ENCODE measurements at places on chromosomes 3 and 15. TPM values are rescaled to one million over a fixed set of nuclear protein-coding genes. Genes with fewer than 3 reads are reported as not detected.

- peaks cover 24% of the 10 kb centered on the region for H3K27me3 ChIP-seq
- H3K4me1 ChIP-seq: peaks cover 20% of the 10 kb centered on the region
- DNase-seq: no peak
- no peak overlapping the region for H3K4me3 ChIP-seq
- no peak overlapping the region for H3K27ac ChIP-seq
- H3K36me3 ChIP-seq: no peaks in the 10 kb centered on the region
These were observed 6.5 kb upstream of the USP3 start for GRCh38 chr15:63497642-63498467.

DNA sequence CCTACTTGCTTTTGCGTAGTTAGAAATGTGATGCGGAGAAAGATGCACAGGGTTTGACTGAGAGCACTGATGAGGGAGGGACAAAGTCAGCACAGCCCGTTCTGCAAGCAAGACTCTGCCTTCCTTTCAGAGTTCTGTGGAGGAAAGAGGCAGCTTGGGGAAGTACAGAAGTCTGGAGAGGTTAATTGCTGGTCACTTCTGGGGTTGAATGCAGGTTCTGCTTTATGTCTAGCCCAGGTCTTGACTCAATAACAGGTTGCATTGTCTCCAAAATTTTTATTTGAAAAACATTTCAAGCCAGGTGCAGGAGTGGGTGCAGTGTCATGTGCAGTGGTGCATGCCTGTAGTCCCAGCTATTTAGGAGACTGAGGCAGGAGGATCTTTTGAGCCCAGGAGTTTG lies 461.7 kb downstream of the NR2F2 start:
- no peak for DNase-seq
- H3K27ac ChIP-seq: no peak overlapping the region

GRCh38 chr3:32216172-32216783 lies 22.2 kb upstream of the CMTM8 start:
- H3K4me1 ChIP-seq: peaks cover 39% of the 10 kb centered on the region
- H3K27ac ChIP-seq: peak overlapping the region; percentile 93
- DNase-seq: peak; percentile 56
- H3K4me3 ChIP-seq: peak overlapping the region; percentile 59

GRCh38 chr3:186806089-186807055 lies at the start of gene RFC4:
Gene RFC4 (minus strand): TSS chr3:186806482. CDS start chr3:186804713, 1,769 bp downstream.
- H3K27me3 ChIP-seq: no peaks in the 10 kb centered on the region
- H3K27ac ChIP-seq: peak within 1 kb of the TSS; percentile 95
- H3K4me3 ChIP-seq: peak within 1 kb of the TSS; percentile 94
- H3K36me3 ChIP-seq: peaks cover 3% of the 10 kb centered on the region

GRCh38 chr3:128280481-128281052 lies 127.3 kb downstream of the EEFSEC start:
- DNase-seq: no peak
- no peak overlapping the region for H3K4me3 ChIP-seq
- H3K27me3 ChIP-seq: peaks cover 20% of the 10 kb centered on the region
- no peaks in the 10 kb centered on the region for H3K36me3 ChIP-seq
- peaks cover 17% of the 10 kb centered on the region for H3K4me1 ChIP-seq

DNA sequence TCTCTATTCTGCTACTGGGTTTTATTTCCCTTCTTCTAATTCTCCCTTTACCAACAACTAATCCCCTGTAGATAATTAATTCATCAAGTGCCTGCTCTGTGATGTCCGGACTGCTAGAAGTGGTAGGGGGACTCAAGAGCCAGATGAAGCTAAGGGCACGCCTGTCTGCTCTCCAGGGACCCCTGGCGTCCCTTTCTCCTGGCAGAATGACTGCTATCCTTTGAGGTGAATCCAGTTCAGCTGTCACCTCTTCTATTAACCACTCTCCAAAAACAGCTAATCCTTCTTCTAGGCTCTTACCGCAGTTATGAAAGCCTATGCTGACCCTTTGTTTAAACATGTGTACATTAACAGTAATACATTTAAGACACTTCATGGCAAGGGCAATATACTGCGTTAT lies 1.4 kb upstream of the CHRNA7 start:
- no peak for DNase-seq
- H3K27ac ChIP-seq: no peak overlapping the region
- no peaks in the 10 kb centered on the region for H3K36me3 ChIP-seq
- H3K27me3 ChIP-seq: peaks cover 43% of the 10 kb centered on the region
- H3K4me1 ChIP-seq: peaks cover 8% of the 10 kb centered on the region

GRCh38 chr15:36358523-36358922 lies 220.9 kb upstream of the CDIN1 start:
- no peaks in the 10 kb centered on the region for H3K27me3 ChIP-seq
- no peak overlapping the region for H3K4me3 ChIP-seq
- H3K27ac ChIP-seq: no peak overlapping the region
- no peaks in the 10 kb centered on the region for H3K36me3 ChIP-seq
- no peak for DNase-seq

- no peak overlapping the region for H3K4me3 ChIP-seq
- no peak overlapping the region for H3K27ac ChIP-seq
- no peaks in the 10 kb centered on the region for H3K4me1 ChIP-seq
- H3K36me3 ChIP-seq: no peaks in the 10 kb centered on the region
These were observed 185.1 kb upstream of the TGFBR2 start for GRCh38 chr3:30421266-30421665.

GRCh38 chr3:13160619-13161018 lies 87.4 kb upstream of the IQSEC1 start:
- no peak overlapping the region for H3K4me3 ChIP-seq
- no peak overlapping the region for H3K27ac ChIP-seq
- DNase-seq: no peak
- H3K27me3 ChIP-seq: peaks cover 3% of the 10 kb centered on the region
- no peaks in the 10 kb centered on the region for H3K4me1 ChIP-seq

- H3K36me3 ChIP-seq: no peaks in the 10 kb centered on the region
- H3K27ac ChIP-seq: peak within 1 kb of the TSS; percentile 83
- peaks cover 28% of the 10 kb centered on the region for H3K4me1 ChIP-seq
- peak within 1 kb of the TSS; percentile 71 for H3K4me3 ChIP-seq
- peak; percentile 63 for DNase-seq
- H3K27me3 ChIP-seq: peaks cover 23% of the 10 kb centered on the region
These were observed at the start of gene AGTR1 for GRCh38 chr3:148697306-148698189. Gene AGTR1 (plus strand): TSS chr3:148697903. CDS start chr3:148741036, 43,133 bp downstream.

GRCh38 chr15:96553931-96554330 lies 223.4 kb downstream of the NR2F2 start:
- no peaks in the 10 kb centered on the region for H3K36me3 ChIP-seq
- peaks cover 2% of the 10 kb centered on the region for H3K4me1 ChIP-seq
- no peak overlapping the region for H3K27ac ChIP-seq
- H3K4me3 ChIP-seq: no peak overlapping the region

GRCh38 chr3:179881791-179882190 lies 154.9 kb downstream of the PEX5L start:
- no peak overlapping the region for H3K4me3 ChIP-seq
- no peak for DNase-seq
- no peak overlapping the region for H3K27ac ChIP-seq
- no peaks in the 10 kb centered on the region for H3K36me3 ChIP-seq
- H3K4me1 ChIP-seq: peaks cover 9% of the 10 kb centered on the region

DNA sequence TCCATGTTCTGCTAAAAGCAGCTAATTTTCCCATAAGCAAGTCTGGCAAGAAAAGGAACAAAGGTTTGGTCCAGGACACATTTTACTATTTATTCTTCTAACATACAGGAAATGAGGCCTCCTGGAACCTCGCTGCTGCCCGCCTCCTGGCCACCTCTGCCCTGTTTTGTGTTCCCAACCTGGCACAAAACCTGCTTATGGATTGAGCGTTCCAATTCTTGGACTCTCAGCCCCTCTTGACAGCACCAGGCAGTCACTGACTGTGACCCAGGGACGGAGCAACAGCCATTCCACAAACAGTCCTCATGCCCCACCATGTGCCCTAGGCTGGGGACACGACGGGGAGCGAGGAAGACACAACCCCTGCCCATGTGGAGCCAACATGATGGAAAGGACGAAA lies 11.6 kb upstream of the SSUH2 start:
- peaks cover 2% of the 10 kb centered on the region for H3K36me3 ChIP-seq
- no peak overlapping the region for H3K4me3 ChIP-seq
- peak overlapping the region; percentile 63 for H3K27ac ChIP-seq
- no peak for DNase-seq

- no peak for DNase-seq
- H3K27ac ChIP-seq: no peak overlapping the region
- H3K27me3 ChIP-seq: no peaks in the 10 kb centered on the region
- H3K4me1 ChIP-seq: peaks cover 3% of the 10 kb centered on the region
- no peak overlapping the region for H3K4me3 ChIP-seq
These were observed 92.6 kb downstream of the FHIT start for GRCh38 chr3:61158667-61159066.

DNA sequence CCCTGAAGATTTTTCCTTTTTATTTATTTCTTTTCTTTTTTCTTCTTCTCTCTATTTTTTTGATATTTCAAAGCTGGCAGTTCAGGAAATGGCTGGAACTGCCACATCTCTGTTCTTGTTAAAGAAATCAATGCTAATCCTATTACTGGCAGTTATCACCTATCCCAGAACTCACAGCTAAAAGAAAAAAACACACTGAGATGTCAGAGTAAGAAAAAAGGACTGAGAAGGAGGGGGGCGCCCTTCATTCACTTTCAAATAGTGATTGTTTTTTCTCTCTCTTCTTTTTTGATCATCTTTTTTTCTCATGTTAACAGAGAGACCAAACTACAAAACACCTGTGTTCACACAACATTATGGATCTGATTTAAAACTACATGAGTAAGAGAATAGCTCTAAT lies 337.1 kb downstream of the IL20RB start:
- H3K4me3 ChIP-seq: no peak overlapping the region
- DNase-seq: no peak

DNA sequence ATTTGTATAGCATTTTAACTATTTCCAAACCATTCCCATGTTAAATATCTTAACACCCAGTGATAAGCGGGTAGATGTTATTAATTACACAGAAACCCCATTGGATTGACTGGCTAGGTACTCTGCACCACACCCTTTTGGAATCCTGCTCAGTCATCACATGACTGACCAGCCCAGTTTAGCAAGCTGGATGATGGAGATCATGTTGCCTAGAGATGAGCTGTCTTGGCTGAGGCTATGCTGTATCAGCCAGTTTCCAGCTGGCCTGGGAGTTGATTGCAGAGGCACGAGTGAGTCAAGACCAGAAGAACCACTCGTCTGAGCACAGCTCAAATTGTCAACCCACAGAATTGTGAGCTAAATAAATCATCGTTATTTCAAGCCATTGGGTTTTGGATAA lies 124.6 kb downstream of the ZNF621 start:
- no peak overlapping the region for H3K4me3 ChIP-seq
- DNase-seq: no peak
- no peaks in the 10 kb centered on the region for H3K36me3 ChIP-seq
- no peaks in the 10 kb centered on the region for H3K4me1 ChIP-seq
- no peak overlapping the region for H3K27ac ChIP-seq

- no peak for DNase-seq
- H3K36me3 ChIP-seq: no peaks in the 10 kb centered on the region
- H3K4me1 ChIP-seq: peaks cover 4% of the 10 kb centered on the region
- no peak overlapping the region for H3K27ac ChIP-seq
- H3K4me3 ChIP-seq: no peak overlapping the region
These were observed 13.0 kb upstream of the TJP1 start for GRCh38 chr15:29835301-29835700.

- no peak within 1 kb of the TSS for H3K27ac ChIP-seq
- H3K27me3 ChIP-seq: peaks cover 61% of the 10 kb centered on the region
These were observed at the start of gene CLSTN2 for GRCh38 chr3:139935016-139935865. Gene CLSTN2 (plus strand): TSS chr3:139935185.

GRCh38 chr3:188663839-188664238 lies 507.9 kb upstream of the TPRG1 start:
- H3K4me1 ChIP-seq: peaks cover 16% of the 10 kb centered on the region
- no peak overlapping the region for H3K27ac ChIP-seq
- H3K4me3 ChIP-seq: no peak overlapping the region
- H3K36me3 ChIP-seq: peaks cover 2% of the 10 kb centered on the region

- H3K27ac ChIP-seq: no peak overlapping the region
- no peaks in the 10 kb centered on the region for H3K27me3 ChIP-seq
- no peak overlapping the region for H3K4me3 ChIP-seq
- no peaks in the 10 kb centered on the region for H3K36me3 ChIP-seq
These were observed 6.2 kb downstream of the SUCLG2 start for GRCh38 chr3:67648229-67648628.

GRCh38 chr3:125140818-125141595 lies 71.5 kb downstream of the SLC12A8 start:
- H3K36me3 ChIP-seq: no peaks in the 10 kb centered on the region
- DNase-seq: no peak
- H3K4me3 ChIP-seq: peak overlapping the region; percentile 67
- peaks cover 29% of the 10 kb centered on the region for H3K27me3 ChIP-seq
- no peak overlapping the region for H3K27ac ChIP-seq

- no peak for DNase-seq
- H3K36me3 ChIP-seq: no peaks in the 10 kb centered on the region
- H3K4me3 ChIP-seq: no peak overlapping the region
- peaks cover 6% of the 10 kb centered on the region for H3K4me1 ChIP-seq
These were observed 90.2 kb downstream of the ANP32A start for GRCh38 chr15:68730471-68730919.

DNA sequence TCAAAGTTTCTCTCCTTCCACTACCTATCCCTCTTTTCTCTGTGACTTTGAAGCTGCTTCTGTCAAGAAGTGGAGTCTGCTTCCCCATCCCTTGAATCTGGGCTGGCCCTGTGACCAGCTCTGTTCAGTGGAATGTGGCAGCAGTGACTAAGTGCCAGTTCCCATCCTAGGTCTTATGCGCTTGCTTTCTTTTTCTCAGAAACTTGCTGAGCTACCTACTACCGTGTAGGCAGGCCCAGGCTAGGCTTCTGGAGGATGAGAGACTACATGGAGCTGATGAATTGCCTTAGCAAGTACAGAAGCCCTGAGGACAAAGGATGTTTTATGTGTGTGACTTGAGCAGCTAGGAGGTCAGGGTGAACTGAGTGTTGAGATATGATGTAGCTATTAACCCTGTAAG lies 123.2 kb downstream of the PDCD6IP start:
- H3K4me3 ChIP-seq: no peak overlapping the region
- H3K27me3 ChIP-seq: peaks cover 8% of the 10 kb centered on the region
- H3K27ac ChIP-seq: no peak overlapping the region
- no peak for DNase-seq
- no peaks in the 10 kb centered on the region for H3K4me1 ChIP-seq

The FAIM gene
- 24.1 TPM for total RNA-seq

The FRMD5 gene
- total RNA-seq: 7.8 TPM

The HRG gene
- total RNA-seq: not detected

The CCR2 gene
- total RNA-seq: not detected

The KIF23 gene
- 26.5 TPM for total RNA-seq

Measured in progenitor cell of endocrine pancreas (in vitro differentiated cells).